ENCODE measurements at places on chromosomes 11 and 22.

DNA sequence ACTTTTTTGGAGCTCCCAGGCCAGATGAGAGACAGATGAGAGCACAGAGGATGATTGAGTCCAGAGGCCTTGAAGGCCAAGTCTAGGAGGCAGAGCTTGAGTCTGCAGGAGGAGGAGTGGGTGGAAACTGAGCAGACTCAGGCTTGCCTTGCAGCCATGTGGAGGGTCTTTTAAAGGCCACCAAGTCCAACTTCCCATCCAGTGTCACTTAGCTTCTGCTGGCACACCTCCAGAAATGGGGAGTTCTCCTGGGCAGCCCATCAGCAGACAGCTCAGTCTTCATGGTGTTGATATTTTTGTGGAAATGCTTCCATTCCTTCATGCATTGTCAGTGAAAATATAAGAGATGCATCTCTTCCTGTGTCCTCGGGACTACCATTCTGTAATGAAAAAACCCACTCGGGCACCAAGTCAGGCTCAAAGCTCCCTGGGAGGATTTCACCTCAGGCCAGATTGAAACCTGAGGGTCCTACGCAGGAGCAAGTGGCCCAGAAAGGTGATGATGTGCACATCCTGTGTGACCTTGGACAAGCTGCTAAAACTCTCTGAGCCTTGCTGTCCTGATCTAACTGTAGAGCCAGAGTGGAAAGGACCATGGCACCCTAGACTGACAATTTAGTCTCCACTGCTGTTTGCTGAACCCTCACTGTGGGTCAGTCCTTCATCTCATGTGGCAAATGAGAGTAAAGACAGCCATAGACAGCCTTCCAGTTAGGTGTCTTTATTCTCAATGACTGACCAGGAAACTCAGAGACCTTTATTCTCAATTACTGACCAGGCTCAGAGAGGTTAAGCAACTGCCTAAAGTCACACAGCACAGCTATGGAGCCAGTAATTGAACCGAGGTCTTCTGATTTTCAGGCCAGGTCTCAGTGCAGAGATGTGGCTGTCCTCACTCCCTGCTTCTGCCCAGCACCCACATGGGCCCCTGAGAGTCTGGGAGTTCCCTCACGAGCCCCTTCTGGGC lies 2.9 kb upstream of the LRRC32 start:
- no peak for DNase-seq

GRCh38 chr22:26890870-26891269 lies 233.5 kb downstream of the MIAT start:
- no peak for DNase-seq

DNA sequence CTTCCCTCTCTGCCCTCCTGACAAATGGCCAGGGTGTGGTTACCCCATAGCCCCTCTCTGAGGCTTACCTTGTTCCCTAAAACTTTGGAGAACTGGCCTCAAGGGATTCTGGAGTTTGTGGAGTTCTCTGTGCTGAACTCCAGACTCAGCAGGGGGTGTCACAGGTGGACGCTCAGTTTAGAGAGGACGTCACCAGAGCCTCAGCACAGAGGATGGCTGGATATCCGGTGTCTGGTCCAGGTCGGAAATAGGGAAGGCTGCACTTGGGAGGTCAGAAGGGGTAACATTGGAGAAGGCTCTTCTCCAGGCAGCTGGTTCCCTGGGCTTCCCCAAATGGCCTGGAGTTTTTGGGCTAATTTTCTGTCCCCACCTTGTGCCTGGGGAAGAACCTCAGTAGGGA lies 64.2 kb downstream of the ADAMTS15 start:
- DNase-seq, result no peak

GRCh38 chr11:134365011-134365925 lies 33.5 kb downstream of the GLB1L2 start:
- no peak for DNase-seq

GRCh38 chr11:17801166-17801565 lies 66.6 kb downstream of the KCNC1 start:
- no peak for DNase-seq

- no peak for DNase-seq
Observed at GRCh38 chr11:126063507-126063852, 814 bp upstream of the CDON start.

GRCh38 chr11:21630934-21631478 lies 561.9 kb upstream of the ANO5 start:
- no peak for DNase-seq

GRCh38 chr11:44601471-44602370 lies 36.3 kb downstream of the CD82 start:
- DNase-seq, result no peak

GRCh38 chr11:126978165-126978564 lies 22.4 kb downstream of the KIRREL3 start:
- no peak for DNase-seq

DNA sequence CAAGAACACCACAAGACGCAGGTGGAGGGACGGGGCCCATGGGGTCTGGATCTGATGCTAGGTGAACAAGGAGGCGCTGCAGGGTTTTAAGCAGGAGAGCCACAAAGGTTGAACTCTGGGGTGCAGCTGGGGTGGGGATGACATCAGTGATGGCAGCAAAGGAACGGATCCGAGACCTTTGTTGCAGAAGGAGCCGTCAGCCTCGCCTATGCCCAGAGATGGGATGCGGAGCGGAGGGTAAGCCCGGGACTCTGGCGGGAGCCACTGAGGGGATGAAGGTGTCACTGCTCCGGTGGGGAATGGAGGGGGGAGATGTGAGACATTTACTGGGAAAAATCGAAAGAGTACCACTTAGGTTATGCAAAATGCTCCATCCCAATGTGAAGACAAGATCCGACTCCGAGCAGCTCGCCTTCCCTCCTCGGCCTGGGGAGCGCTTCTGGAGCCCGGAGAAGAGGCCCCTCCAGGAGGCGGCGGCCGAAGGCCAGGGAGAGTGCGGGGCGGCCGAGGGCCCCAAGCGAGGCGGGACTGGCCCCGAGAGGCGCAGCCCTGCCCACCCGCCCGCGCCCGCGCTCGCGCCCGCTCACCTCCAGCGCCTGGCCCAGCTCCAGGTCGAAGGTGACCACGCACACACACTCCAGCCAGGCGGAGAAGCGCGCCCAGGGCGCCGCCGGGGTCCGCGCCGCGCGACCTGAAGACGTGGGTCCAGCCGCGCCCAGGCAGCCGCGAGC lies 422 bp downstream of the DENND6B start:
- no peak for DNase-seq

DNA sequence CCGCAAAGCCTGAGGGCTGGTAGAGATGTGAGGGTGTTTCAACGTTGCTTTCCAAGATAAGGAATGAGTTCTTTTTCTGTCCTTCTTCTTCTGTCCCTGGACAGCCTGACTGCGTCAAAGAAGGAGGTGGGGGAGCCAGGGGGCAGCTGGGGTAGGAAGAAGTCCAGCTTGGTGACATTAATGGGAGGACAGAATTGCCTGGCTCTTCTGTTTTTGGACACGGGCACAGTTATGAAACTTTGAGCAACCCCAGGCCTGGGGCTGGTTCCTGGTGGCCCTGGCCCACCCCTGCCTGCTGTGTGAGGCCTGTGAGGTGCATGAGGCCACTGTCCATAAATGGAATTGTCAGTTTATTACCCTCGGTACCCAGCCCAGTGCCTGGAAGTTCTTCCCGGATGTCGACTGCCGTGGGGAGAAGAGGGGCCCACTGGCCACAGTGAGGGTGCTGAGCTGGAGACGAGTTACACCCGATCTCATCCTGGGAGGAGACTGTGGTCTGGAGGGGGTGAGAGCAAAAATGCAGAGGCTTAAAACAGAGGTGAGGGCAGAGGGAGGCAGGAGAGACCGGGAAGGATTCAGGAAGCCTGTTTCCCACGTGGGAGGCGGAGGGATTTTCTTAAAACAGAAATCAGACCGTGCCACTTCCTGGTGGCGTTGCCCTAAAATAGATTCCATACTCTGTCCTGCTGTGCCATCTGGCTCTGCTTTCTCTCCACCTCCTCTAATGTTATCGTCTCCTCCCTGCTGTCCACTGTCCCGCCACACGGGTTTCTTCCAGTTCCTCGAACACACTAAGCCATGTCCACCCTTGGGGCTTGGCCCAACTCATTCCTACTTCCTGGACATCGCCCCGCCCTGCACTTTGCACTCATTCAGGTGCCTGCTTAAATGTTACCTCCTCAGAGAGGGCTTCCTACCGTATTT lies 59.7 kb upstream of the RASD2 start:
- DNase-seq, result no peak

- no peak for DNase-seq
Observed at GRCh38 chr11:2578929-2579270, 120.9 kb downstream of the KCNQ1OT1 start.

- DNase-seq, result no peak
Observed at GRCh38 chr11:107218123-107219013, 200.1 kb upstream of the GUCY1A2 start.

DNA sequence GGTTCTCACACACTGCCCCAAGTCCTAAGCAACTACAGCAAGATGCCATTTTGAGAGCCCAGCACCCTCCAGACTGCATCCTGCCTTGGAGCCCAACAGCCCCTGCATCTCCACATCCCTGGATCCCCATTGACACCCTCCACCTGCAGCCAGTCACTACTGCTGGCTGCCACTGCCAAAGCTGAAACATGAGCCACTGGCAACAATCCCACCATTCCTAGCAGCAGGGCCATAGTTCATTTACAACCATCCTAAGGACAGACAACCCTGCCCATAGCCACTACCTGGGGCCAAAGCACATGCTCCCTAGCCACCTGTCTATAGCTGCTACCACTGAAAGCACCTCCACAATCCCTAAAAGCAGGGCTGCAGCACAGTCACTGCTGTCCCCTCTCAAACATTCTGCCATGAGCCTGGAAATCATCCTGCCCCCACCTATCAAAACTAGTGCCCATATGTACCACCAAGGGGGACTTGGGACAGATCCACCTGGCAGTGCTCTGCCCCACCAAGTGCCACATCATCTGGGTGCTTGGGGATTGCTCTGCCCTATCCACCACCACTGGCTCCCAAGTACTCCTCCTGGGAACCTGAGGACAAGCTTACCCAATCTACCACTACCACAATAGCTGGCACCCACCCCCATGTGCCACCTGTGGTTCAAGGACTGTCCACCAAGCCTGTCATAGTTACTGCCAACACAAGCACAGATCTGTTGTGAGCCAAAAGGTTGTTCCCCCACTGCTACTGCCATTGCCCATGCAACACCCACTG lies 138.8 kb upstream of the SOX6 start:
- DNase-seq, result no peak

- no peak for DNase-seq
Observed at GRCh38 chr22:38513063-38513462, 7.0 kb upstream of the DDX17 start.

DNA sequence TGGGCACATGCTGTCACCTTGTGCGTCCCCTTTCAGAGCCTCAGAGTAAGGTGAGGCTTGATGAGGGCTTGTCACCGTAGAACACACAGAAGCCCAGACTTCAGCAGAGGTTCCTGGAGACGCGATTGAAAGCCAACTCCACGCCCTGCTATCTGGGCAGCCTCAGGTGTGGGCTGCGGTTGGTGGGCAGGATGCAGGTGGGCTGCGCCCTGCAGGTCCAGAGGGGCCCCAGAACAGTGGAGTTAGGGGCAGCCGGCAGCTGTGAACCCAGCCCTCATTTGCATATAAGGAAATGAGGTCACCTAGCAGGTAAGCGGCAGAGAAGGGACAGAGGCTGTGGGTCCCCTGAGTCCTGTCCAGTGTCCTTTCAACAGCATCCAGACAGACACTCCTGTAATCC lies 15.4 kb downstream of the PHLDA2 start:
- no peak for DNase-seq

- DNase-seq, result no peak
Observed at GRCh38 chr11:26904132-26904531, 89.8 kb upstream of the FIBIN start.

DNA sequence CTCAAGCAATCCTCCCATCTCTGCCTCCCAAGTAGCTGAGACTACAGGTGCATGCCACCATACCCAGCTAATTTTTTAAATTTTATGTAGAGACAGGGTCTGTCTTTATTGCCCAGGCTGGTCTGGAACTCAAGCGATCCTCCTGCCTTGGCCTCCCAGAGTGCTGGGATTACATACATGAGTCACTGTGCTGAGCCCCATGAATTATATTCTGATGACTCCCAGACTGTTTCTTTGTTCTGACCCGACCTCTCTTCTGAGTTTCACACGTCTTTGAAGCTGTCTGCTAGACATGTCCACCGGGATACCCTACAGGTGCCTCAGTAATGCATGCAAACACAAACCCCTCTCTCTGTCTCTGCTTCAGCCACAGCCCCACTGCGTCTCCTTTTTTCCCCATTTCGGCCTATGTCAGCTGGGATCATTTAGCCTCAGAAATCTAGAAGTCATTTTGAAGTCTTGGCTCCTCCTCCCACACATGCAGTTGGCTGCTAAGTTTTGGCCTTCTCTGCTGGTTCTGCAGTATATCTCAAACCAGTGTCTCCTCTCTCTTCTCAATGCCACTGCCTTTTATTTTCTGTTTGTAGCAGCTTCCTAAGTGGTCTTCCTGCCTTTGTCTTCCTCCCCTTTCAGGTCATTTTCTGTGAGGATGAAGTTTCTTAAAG lies 4.8 kb downstream of the VPS26B start:
- DNase-seq, result no peak

GRCh38 chr11:19398772-19399527 lies 158.2 kb upstream of the E2F8 start:
- no peak for DNase-seq

DNA sequence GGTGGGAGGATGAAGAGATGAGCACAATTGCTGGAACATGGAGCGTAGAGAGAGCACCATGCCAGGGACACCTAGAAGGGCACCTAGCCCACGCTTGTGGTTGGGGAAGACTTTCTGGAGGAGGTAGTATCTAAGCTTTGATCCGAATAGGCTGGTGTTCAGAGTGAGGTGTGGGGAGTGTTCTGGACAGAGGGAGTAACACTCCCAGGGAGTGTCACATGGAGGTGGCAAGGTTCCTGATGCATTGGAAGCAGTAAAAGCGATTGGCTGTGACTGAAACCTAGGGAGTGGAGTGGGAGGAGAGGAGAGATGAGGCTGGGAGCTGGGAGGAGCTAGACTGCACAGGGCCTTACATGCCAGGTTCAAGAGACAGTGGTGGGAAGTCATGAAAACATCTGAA lies 188.0 kb upstream of the NCAM1 start:
- no peak for DNase-seq

DNA sequence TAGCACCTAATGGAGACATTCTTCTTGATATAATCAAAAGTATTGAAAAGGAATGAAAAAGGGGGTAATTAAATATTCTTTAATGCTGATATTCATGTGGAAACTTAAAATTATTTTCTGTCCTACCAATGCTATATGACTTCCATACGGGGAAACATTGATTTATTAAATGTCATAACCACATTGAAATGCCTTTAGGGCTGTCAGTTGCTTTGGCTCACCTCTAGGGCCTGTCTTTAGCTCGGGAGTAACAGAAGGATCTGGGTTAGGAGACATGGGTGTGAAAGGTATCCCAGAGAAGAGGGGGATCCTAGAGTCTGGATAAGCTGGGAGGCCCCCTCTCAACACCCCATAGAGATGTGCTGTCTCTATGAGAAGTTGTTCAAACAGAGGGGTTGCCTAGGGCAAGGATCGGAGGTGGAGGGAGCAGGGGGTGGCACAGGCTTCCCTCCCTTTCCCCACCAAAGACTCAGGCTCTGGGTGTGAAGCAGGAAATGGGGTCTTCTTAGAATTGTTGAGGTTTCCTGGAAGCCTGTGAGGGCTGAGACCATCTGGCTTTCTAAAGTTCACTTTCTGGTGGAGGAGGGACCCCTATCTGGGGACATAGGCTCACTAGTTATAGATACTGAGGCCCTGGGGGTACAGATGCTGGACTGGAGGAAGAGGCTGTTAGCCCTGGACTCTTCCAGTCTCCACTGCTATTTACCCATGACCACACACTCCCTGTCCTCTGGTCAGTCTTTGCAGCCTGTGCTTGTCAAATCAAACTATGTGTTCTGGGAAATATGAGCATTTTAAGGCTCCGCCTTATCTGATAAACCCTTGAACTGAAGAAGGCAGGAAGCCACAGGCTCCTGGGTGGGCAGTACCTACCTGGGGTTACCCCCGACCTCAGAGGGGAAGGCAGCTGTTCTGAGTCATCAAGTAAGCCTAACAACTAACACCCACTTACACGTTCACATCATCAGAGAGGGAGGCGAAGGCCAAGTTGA lies 55.8 kb upstream of the RRAS2 start:
- DNase-seq, result no peak

Measured in C1 segment of cervical spinal cord (tissue), 14 donors.